Umbilical cord (tissue), 2 donors: ENCODE measurements at places on chromosomes 3 and 15.

DNA sequence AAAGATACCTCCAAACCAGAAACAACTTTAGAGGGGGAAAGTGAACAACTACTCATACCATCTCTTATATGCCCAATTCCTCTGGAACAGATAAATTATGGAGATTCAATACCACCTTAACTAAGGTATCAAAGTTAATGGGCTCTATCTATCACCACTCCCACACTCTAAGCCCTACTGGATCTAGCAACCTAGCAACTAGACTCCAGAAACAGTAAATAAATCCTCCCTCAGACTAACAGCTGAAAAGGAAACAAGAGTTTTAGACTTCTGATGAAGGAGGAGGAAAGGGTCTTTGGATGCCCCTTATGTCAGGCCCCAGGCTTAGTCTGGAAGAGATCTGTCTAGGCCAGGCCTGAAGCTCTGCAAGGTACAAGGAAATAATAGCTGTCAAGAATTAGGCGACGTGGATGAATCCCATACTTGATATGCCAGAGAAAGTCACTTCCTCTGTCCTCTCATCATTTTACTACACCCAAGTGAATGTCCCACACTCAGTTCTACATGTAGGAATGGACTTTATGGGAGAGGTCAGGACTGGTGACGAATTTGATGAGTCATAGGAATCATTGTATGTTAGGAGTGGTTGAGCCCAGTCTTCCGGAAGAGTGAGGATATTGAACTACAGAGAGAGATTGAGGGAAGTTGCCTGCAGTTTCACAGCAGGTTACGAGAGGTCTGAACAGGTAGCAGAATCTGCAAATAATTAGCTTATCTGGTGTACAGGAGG is 113.8 kb downstream of the AKAP13 start:
- DNase-seq, result no peak

- DNase-seq, result no peak
These were observed 89.4 kb upstream of the SKOR1 start for GRCh38 chr15:67735896-67736295.

GRCh38 chr3:192336286-192336685 is 391.1 kb downstream of the FGF12 start:
- no peak for DNase-seq

- no peak for DNase-seq
These were observed 162.4 kb downstream of the GHSR start for GRCh38 chr3:172285844-172286243.

DNA sequence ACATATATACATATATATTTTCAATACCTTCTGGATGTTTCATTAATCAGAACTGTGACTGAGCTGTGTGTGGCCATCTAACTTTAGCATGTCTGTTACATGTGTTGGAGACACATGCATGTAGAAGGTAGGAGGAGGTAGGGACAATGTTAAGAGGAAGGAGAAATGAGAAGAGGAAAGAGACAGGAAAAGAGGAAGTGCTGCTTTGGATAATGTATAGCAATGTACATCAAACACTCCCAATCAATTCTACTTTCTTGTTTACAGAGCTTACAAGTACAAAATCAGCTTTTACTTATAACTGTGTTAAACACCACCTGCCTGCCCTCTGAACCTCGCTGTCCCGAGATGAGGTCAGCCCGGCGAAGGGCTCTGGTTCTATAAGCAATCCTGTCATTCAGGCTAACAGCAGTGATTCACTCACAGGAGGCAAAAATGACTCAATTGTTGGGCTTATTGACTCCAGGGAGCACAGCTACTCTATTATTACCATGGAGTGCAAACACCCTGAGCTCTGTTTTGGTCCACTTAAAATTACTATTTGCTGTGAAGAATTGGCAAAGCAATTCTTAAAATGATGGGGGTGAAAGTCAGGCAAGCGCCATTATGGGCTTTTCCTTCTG is 188.9 kb downstream of the MEIS2 start:
- no peak for DNase-seq

GRCh38 chr3:28139967-28140634 is 101.3 kb upstream of the CMC1 start:
- DNase-seq, result no peak

GRCh38 chr15:39622660-39623516 is 42.0 kb downstream of the THBS1 start:
- no peak for DNase-seq

DNA sequence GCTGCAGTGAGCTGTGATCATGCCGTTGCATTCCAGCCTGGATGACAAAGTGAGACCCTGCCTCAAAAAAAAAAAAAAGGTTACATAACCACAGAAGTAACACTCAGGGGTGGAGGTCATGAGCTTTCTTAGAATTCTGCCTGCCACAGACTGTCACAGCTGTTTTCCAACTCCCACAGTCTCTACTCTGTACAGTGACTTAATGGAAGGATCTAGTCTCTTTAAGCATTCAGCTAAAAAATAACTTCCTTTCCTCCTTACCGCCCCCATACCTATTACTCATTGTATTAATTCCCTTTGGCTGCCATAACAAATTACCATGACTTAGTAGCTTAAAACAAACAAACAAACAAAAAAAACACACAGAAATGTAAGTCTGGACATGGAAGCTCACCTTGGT is 99.6 kb upstream of the UBE2E1 start:
- no peak for DNase-seq
